ENCODE measurements at places on chromosomes 16 and 17. TPM values are rescaled to one million over a fixed set of nuclear protein-coding genes. Genes with fewer than 3 reads are reported as not detected.

Gene SSTR5
- total RNA-seq = not detected

Gene ETV4
- total RNA-seq = 1.6 TPM

Gene SPATA32
- 0.53 TPM for total RNA-seq

Gene NRN1L
- total RNA-seq = 3.1 TPM

Gene ITPRIPL2
- total RNA-seq = 1.4 TPM

Gene CDH1
- total RNA-seq = 0.58 TPM

DNA sequence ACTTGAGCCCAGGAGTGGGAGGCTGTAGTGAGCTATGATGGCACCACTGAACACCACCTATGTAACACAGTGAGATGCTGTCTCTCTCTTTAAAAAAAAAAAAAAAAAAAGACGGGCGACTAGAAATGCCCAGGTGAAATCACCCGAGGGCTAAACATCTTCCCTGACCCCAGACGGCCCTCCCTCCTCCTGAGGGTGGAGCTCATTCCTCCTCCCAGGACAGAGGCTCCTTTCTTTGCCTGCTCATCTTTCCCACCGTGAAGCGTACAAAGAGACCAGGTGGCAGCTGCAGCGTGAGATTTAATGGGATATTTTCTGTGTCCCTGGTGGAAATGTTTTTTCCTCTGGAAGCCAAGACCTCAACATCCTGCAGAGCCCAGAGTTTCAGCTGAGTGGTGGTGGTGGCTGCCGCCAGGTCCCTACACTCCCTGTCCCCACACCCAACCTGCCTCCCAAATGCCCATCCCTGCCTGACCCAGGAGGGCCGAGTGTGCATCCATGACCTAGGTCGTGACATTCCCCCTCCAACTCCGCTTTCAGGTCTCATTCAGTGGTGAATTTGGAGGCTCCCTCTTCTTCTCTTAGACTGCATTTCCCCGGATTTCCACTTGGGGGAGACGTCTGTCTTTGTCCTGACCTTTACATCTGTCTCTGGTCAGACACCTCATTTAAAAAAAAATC, 14.4 kb upstream of the GPRC5B start:
- peaks cover 7% of the 10 kb centered on the region for H3K27me3 ChIP-seq
- no peak overlapping the region for H3K4me3 ChIP-seq
- H3K36me3 ChIP-seq = no peaks in the 10 kb centered on the region
- no peak for DNase-seq
- no peak overlapping the region for H3K27ac ChIP-seq

GRCh38 chr16:2056077-2056476, 8.3 kb downstream of the TSC2 start:
- no peaks in the 10 kb centered on the region for H3K27me3 ChIP-seq
- peaks cover 2% of the 10 kb centered on the region for H3K36me3 ChIP-seq
- DNase-seq = no peak
- H3K4me3 ChIP-seq = no peak overlapping the region
- H3K4me1 ChIP-seq = no peaks in the 10 kb centered on the region

DNA sequence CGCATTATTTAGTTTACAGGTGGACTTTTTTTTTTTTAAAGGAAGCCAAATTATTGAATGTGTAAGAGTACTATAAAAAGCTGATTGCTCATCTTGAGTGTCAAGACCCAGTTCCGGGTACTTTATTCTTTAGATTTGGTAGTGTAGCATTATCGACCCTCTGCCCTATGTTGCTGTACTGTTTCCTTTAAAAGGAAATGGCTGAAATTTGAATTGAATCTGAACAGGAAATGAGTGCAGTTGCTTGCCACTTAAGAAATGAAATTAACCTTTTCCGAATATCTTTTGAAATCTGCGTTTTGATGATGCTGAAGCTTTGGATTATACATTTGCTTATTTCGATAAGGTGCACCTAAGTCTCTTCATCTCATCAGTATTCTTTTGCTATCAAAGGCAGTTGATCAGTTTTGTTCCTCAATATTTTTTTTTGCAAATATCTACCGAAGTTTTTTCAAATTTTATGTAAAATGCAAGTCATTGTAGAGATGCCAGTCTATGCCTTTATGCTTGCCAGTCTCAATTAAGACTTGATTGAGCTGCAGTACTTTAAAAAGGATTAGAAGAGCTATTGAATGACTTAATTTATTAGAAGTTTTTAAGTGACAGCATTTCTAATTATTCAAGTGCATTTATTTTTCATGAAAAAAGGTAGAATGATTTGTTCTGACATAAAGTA, 1.8 kb downstream of the GGNBP2 start:
- no peaks in the 10 kb centered on the region for H3K27me3 ChIP-seq
- peaks cover 36% of the 10 kb centered on the region for H3K4me1 ChIP-seq
- no peak for DNase-seq
- H3K27ac ChIP-seq = peak overlapping the region; percentile 90
- peak overlapping the region; percentile 98 for H3K4me3 ChIP-seq

GRCh38 chr17:43106552-43106951, 18.6 kb downstream of the BRCA1 start:
- no peak overlapping the region for H3K4me3 ChIP-seq
- H3K27ac ChIP-seq = no peak overlapping the region
- H3K27me3 ChIP-seq = no peaks in the 10 kb centered on the region
- no peak for DNase-seq

Data from activated naive CD8-positive, alpha-beta T cell treated with anti-CD3 and anti-CD28 coated beads, Interleukin-2, amount 10 ng/mL, durations not matched to agents 7 days and 5 days (primary cell).